ENCODE measurements at places on chromosomes 7 and 10.

DNA sequence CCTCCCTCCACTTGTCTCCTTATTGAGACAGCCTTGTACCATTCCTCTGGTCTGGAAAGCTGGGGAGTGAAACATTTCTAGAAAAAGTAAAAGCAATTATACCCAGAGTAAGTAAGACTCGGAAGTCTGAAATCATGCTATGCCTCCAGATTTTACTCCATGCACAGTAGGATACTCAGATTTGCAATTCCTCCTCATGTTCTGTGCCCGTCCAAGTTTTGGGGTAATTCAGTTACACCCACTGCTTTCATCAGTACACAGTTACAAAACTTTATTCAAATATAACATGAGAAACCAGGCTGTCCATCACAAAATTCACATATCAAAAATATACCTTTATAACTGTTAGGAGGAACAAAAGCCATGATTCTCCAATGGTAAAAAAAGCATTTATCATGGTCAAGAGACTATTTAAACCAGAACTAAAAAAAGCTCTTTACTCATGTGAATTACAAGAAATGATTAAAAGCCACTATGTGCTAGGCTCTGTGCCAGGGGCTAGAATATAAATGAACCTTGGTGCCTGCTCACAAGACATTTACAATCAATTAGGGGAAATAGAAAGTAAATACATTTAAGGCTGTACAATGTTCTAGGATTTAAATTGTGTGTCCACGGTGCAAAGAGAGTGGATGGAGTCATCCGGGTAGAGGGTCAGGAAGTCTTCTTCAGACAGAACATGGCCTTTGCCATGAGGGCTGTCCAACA lies 320.2 kb downstream of the ELMO1 start:
- no peak for DNase-seq

- DNase-seq = no peak
Observed at GRCh38 chr7:100655908-100656674, at the start of gene ACTL6B. Gene ACTL6B, minus strand, starts transcription at chr7:100656448. Its CDS starts 94 bp downstream, at chr7:100656354.

DNA sequence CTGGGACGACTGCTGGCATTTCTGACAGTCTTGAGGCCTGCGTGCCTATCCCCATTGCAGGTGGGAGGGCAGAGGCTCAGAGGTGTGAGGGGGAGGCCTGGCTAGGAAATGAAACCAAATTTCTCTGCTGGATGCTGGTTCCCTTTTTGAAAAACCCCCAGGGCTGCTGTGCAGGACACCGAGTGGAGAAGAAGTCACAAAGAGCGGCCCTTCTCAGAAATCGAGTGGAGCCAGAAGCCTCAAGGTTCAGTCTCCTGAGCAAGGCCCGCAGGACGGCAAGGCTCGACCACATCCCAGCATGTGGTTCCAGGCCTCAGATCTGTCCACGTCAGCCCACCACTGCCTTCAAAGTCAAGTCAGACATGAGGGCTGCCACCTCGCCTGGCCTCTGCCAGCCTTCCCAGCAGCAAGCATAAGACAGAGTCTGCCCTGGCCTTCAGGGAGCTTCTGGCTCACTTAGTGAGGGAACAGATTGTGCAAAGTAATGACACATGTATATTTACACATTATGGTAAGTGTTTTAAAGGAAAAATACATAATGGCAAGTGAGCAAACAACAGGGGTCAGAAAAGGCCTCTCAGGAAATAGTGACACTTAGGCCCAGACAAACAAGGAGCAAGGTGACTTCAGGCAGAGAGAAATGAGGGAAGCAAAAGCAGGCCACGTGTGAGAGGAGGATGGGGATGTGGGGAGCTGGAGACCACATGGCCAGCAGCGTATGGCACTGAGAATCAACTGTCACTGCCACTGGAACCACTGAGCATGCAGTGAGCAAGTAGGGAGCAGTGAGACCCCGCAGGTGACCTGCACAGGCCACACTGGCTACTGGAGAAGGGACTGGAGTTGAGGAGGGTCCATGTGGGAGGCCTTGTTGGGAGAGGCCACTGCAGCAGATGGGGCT lies 86.7 kb downstream of the ARHGAP22 start:
- DNase-seq = no peak

DNA sequence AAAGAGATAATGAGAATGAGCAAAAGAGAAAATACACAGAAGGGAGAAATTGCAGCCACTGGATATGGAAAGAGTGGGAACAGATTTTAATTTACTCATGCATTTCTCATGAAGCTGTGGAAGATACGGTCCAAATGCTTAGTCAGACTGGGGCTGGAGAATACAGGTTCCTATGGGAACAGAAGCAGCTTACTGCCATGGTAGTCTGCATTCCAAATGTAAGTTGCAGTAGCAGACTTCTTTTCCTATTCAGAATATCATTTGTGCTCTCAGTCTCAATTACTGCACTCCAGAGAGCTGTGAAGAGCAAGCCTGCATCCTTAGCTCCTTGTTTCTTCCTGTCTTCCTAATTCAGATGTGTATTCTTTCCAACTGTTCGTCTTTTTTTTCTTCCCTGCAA lies 190.8 kb upstream of the TMEM196 start:
- no peak for DNase-seq

DNA sequence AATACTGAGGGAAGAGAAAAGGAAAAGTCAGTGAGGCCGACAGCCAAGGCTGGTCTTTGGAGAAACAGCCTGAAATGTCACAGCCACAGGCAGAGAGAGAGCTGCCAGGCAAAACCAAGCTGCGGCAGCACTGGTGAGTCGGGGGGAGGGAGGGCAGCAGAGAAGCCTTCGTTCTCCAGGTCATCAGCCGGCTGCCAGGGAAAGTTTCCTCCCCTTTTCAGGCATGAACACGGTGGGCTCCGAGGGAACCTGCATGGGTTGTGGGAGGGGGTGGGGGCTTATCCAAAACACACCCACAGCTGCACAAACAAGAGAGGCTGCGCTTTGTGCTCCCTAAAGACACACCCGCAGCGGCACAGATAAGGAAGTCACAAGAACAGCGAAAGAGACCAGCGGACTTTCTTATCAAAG lies 62.3 kb upstream of the NKX6-2 start:
- no peak for DNase-seq

DNA sequence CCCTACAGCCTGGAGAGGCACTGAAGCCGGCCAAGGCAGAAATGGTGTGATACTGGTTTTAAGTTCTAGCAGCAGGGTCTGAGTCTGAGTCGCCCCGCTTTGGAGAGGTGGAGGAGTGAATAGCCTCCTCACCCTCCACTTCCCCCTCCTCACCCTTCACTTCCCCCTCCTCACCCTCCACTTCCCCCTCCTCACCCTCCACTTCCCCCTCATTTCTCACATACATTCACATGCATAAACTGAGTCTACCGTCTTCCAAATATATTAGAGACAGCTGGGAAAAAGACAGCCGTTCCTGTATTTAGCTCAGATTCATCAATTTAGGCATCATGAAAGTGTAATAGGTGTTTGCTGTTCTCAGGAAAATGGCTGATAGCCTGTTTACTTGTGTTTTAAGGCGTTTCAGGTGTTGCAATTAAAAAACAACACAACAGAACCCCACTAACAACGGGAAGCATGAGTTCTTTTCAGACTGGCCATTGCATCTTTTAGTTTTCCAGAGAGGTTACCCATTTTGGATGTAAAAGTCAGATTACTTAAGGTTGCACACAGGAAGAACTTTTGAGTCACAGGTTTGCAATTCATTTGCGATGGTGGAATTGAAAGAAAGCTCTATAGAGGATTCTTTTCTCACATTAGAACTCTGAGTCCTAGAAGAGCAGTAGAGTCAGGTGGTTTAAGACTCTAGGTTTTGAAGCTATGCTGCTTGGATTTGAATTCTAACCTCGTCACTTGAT lies 861 bp downstream of the NRBF2 start:
- no peak for DNase-seq

GRCh38 chr7:46440186-46440585 lies 519.1 kb upstream of the IGFBP3 start:
- DNase-seq = no peak

DNA sequence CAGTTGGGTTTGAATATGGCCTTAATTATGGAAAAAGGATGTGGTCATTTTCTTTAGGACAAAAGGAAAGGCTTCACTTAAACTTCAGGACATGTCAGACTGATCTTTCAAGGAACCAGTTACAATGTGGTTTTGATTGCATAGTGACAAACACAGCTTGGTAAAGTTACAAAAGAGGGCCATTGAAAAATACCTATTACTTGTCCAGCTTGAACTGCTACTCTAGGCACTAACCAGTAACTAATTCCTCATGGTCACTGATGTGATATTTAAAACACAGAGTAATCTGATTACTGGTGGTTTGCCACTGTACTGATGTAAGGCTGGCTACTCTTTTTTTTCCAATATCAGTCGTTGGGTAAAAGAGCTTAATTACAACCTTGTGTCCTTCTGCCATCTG lies 22.6 kb downstream of the TES start:
- no peak for DNase-seq

- no peak for DNase-seq
Observed at GRCh38 chr7:120919466-120919865, 31.1 kb upstream of the ING3 start.

- no peak for DNase-seq
Observed at GRCh38 chr7:29230871-29231345, 36.3 kb downstream of the CHN2 start.

DNA sequence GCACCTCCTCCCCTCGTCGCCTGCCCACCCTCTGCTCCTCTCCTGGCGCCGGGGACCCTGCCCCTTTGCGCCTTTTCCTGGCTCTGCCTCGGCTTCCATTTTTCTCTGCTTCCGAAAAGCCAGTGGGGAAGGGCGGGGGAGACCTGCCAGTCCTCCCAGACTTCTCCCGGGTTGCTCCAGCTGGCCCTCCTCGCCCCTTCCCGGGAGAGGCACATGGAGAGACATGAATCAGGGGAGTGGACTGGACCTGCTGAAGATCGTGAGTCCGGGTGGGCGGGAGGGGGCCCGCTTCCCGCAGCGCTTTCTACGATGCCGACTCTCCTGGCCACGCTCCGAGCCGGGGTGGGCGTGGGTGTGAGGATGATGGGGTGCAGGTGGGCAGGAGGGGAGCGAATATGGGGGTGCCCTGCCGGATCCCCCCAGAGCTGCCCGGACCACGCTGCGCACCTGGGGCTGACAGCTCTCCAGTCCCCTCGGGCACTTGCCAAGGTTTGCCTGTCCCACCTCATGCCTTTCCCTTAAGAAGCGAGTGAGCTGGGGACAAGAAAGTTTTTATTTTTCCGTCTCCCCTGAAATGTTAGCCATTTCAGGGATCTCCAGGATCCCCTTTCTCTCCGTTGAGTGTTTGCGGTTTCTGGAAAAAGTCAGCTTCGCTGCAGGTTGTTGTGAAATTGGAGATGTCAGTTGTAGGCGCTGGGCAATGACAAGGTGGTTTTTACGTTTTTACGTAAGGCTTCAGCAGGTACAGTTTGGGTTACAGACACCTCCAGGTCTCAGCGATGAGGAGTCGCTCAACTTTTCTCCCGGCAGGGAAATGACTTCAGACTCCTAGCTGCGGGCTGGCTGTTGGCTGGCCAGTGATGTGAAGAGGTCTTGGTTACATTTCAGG lies 977 bp downstream of the CACNB2 start:
- no peak for DNase-seq

DNA sequence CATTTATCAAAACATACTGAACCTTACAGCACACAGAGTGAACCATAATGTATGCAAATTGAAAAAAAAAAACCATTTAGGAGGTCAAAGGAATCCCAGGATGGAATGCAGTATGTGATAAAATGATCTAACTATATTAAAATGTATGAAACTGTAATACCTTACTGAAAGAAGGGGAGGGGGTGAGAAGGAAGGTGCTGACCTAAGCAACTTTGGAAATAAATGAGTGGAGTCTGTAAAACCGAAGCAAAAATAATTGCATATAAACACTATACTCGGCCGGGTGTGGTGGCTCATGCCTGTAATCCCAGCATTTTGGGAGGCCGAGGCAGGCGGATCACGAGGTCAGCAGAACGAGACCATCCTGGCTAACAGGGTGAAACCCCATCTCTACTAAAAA lies 69.4 kb downstream of the XPNPEP1 start:
- no peak for DNase-seq

GRCh38 chr7:103996017-103996551 lies 6.6 kb upstream of the RELN start:
- no peak for DNase-seq

GRCh38 chr10:17059197-17059688 lies 70.4 kb downstream of the CUBN start:
- no peak for DNase-seq

- no peak for DNase-seq
Observed at GRCh38 chr10:24344695-24345463, 135.9 kb downstream of the KIAA1217 start.

- no peak for DNase-seq
Observed at GRCh38 chr10:74910976-74911350, 84.6 kb downstream of the KAT6B start.

GRCh38 chr7:156919132-156919713 lies 26.2 kb upstream of the LMBR1 start:
- DNase-seq = no peak

DNA sequence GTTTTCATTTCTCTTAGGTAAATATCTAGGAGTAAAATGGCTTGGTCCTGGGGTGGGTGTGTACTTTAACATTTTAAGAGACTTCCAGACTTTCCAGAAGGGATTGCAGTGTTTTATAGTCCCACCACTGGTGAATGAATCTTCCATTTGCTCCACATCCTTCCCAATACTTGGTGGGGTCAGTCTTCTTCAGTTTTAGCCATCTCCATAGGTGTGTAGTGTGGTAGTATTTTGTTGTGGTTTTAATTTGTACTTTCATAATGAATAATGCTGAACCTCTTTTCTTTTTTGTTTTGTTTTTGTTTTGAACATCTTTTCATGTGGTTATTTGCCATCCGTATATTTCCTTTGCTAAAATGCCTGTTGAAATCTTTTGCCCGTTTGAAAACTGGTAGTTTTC lies 86.4 kb downstream of the ANKRD61 start:
- DNase-seq = no peak

GRCh38 chr10:58631715-58632114 lies 119.0 kb downstream of the BICC1 start:
- no peak for DNase-seq

DNA sequence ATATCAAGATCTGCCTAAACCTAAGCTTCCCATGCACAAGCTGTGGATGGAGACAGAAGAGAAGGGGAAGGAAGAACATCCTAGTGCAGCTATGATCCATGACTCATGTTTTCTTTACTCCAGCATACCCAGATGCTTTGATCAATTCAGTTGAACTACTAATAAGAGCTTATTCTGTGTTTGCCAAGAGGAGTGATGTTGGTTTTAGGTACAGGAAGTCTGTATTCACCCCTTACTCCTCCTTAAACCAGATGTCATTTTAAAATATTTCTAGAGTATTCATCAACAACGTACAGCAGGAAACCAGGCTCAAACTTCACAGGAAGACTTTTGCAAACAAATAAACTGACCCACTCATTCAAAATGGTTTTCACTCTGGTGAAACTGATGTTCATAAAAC lies 29.2 kb downstream of the PANK1 start:
- no peak for DNase-seq

Data from stimulated activated CD8-positive, alpha-beta memory T cell treated with anti-CD3 and anti-CD28 coated beads, Interleukin-15, amount 100 ng/mL, for 4 hours (primary cell).